Gastrocnemius medialis (tissue), 4 donors: ENCODE measurements at places on chromosomes 2 and 18. TPM values are rescaled to one million over a fixed set of nuclear protein-coding genes. Genes with fewer than 3 reads are reported as not detected.

DNA sequence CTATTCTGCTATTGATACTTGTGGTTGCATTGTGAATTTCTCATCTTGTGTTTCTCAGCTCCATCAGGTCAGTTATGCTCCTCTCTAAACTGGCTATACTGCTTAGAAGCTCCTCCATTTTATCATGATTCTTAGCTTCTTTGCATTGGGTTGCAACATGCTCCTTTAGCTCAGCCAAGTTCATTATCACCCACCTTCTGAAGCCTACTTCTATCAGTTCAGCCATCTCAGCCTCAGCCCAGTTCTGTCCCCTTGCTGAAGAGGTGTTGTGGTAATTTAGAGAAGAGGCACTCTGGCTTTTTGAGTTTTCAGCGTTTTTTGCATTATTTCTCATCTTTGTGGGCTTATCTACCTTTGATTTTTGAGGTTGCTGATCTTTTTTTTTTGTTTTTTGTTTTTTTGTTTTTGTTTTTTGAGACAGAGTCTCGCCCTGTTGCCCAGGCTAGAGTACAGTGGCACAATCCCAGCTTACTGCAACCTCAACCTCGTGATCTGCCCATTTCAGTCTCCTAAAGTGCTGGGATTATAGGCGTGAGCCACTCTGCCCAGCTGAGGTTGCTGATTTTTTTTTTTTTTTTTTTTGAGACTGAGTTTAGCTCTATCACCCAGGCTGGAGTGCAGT lies 36.0 kb downstream of the ANKRD12 start:
- H3K36me3 ChIP-seq = no peaks in the 10 kb centered on the region
- DNase-seq = no peak
- peaks cover 48% of the 10 kb centered on the region for H3K4me1 ChIP-seq

Gene LIPG
- 6.4 TPM for total RNA-seq

DNA sequence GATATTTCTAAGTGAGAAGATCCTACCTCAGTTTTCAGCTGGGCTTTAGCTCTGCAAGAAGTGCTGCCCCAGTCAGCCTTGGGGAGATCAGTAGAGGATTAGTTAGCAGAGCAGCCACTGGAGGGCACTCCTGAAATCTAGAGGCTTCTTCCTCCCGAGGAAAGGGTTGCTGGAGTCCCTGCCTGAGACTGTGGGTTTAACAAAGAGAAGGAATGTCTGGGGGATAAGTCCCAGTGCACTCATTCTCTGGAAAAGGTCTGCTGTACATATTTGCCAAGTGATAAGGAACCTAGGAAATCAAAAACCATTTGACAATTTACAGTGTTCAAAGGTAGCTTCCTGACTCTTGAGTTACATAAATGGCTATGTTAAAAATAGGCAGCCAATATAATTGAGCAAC lies 207.2 kb downstream of the SLC8A1 start:
- H3K27ac ChIP-seq = no peak overlapping the region
- H3K4me3 ChIP-seq = no peak overlapping the region
- DNase-seq = peak; percentile 22
- H3K36me3 ChIP-seq = no peaks in the 10 kb centered on the region
- H3K27me3 ChIP-seq = no peaks in the 10 kb centered on the region

DNA sequence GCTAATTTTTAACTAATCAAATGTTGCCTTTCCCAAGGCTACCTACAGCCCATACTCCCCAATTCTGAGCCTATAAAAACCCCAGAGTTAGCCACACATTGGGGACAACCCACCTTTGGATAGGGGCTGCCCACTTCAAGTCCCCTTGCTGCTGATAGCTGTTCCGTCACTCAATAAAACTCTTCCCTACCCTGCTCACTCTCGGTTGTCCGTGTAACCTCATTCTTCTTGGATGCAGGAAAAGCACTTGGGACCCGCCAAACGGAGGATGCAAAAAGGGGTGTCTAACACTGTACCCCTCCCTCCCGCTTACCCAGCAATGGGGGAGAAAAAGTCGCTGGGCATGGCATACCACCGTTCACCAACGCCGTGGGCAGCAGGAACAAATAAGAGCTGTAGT lies 12.2 kb downstream of the IWS1 start:
- peak overlapping the region; percentile 92 for H3K27ac ChIP-seq
- peaks cover 83% of the 10 kb centered on the region for H3K4me1 ChIP-seq
- H3K27me3 ChIP-seq = no peaks in the 10 kb centered on the region
- H3K36me3 ChIP-seq = no peaks in the 10 kb centered on the region
- peak overlapping the region; percentile 29 for H3K4me3 ChIP-seq

Gene PRPF40A
- total RNA-seq = 70.9 TPM

Gene SH3BP4
- 13.5 TPM for total RNA-seq

- H3K4me1 ChIP-seq = peaks cover 20% of the 10 kb centered on the region
- DNase-seq = no peak
- H3K27me3 ChIP-seq = no peaks in the 10 kb centered on the region
- peak overlapping the region; percentile 65 for H3K27ac ChIP-seq
- no peak overlapping the region for H3K4me3 ChIP-seq
- H3K36me3 ChIP-seq = no peaks in the 10 kb centered on the region
These were observed 13.4 kb downstream of the TNS1 start for GRCh38 chr2:217989221-217989948.

DNA sequence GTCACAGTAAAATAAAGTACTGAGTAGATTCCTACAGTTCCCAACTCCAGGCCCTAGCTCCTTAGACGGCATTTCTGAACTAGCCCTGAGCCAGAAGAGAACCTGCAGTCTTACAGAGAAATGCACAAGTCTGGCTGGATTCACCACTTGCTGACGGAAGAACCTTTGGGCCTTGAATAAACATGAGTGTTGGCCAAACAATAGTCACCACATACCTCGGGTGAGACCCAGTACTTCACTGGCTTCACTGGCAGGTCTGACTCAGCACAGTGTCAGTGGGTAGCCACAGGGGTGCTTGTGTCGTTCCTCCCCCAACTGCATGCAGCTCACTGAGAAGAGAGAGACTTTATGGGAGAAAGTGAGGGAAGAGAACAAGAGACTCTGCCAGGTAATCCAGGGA lies 88.9 kb downstream of the TMEM185B start:
- no peak overlapping the region for H3K4me3 ChIP-seq
- peaks cover 19% of the 10 kb centered on the region for H3K36me3 ChIP-seq
- H3K4me1 ChIP-seq = no peaks in the 10 kb centered on the region
- no peaks in the 10 kb centered on the region for H3K27me3 ChIP-seq
- H3K27ac ChIP-seq = no peak overlapping the region

- no peak overlapping the region for H3K4me3 ChIP-seq
- DNase-seq = no peak
- no peaks in the 10 kb centered on the region for H3K27me3 ChIP-seq
- H3K27ac ChIP-seq = no peak overlapping the region
These were observed 319.6 kb upstream of the REV1 start for GRCh38 chr2:99809259-99809900.

Gene POLR1A
- 27.8 TPM for total RNA-seq

- peaks cover 22% of the 10 kb centered on the region for H3K4me1 ChIP-seq
- no peak overlapping the region for H3K27ac ChIP-seq
- H3K36me3 ChIP-seq = no peaks in the 10 kb centered on the region
These were observed 142.4 kb downstream of the DDX1 start for GRCh38 chr2:15733867-15734673.

GRCh38 chr2:108575132-108575966 lies 41.1 kb downstream of the LIMS1 start:
- DNase-seq = no peak
- H3K27ac ChIP-seq = no peak overlapping the region
- H3K27me3 ChIP-seq = no peaks in the 10 kb centered on the region

Gene DOK6
- total RNA-seq = not detected

Gene ARHGEF4
- total RNA-seq = 1.0 TPM

Gene C2orf66
- not detected for total RNA-seq

DNA sequence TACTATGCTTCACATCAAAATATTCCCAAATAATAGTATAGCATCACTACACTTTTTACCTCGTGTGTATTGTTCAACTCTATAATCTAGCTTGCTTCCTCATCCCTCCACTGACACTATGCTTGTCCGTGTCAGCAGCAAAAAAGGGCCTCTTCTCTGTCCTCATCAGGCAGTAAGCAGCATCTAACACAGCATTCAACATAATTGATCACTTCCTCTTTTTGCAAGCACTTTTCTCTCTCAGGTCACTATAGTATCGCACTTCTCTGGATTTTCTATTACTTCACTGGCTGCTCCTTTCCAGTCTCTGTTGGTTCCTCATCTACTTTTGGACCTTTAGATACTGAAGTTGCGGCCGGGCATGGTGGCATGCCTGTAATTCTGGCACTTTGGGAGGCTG lies 64.9 kb upstream of the ZSWIM2 start:
- H3K36me3 ChIP-seq = no peaks in the 10 kb centered on the region
- no peak for DNase-seq
- H3K27me3 ChIP-seq = no peaks in the 10 kb centered on the region
- no peak overlapping the region for H3K4me3 ChIP-seq
- no peaks in the 10 kb centered on the region for H3K4me1 ChIP-seq

Gene CLIP4
- total RNA-seq = 212 TPM

Gene ZNF892
- 2.7 TPM for total RNA-seq

GRCh38 chr18:13450289-13451212 lies 232.0 kb downstream of the LDLRAD4 start:
- peak overlapping the region; percentile 33 for H3K27ac ChIP-seq
- DNase-seq = no peak
- H3K27me3 ChIP-seq = no peaks in the 10 kb centered on the region
- H3K4me1 ChIP-seq = peaks cover 26% of the 10 kb centered on the region
- H3K4me3 ChIP-seq = no peak overlapping the region
- no peaks in the 10 kb centered on the region for H3K36me3 ChIP-seq

GRCh38 chr2:24915175-24915574 lies 4.9 kb downstream of the ADCY3 start:
- no peak overlapping the region for H3K27ac ChIP-seq
- no peaks in the 10 kb centered on the region for H3K4me1 ChIP-seq
- no peak for DNase-seq
- H3K4me3 ChIP-seq = no peak overlapping the region
- no peaks in the 10 kb centered on the region for H3K36me3 ChIP-seq

DNA sequence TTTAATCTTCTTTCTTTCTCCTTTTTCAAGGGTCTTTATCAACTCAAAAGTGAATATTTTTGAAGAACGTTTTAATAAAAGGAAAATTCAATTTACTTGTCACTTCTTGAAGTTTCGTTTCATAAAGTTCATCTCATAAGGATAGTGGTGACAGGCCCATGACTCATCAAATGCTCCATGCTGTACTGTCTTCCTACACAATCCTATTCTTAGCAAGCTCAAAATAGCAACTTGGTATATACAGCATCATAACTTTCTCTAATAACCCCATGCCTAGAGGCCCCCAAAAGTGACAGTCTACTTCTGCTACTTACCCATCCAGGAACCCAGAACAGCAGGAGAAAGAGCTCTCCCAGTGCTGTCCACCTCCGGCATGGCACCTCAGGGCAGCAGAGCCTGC lies 7.7 kb downstream of the FBXO15 start:
- no peak overlapping the region for H3K4me3 ChIP-seq
- H3K27me3 ChIP-seq = no peaks in the 10 kb centered on the region
- no peaks in the 10 kb centered on the region for H3K4me1 ChIP-seq
- no peak for DNase-seq
- no peaks in the 10 kb centered on the region for H3K36me3 ChIP-seq
- H3K27ac ChIP-seq = no peak overlapping the region

Gene FSHR
- total RNA-seq = not detected

GRCh38 chr18:74498712-74499627 lies 2.8 kb downstream of the CNDP2 start:
- no peak for DNase-seq
- H3K27me3 ChIP-seq = no peaks in the 10 kb centered on the region
- peak overlapping the region; percentile 2 for H3K4me3 ChIP-seq
- H3K27ac ChIP-seq = peak overlapping the region; percentile 14
- no peaks in the 10 kb centered on the region for H3K36me3 ChIP-seq

- no peak overlapping the region for H3K27ac ChIP-seq
- peaks cover 65% of the 10 kb centered on the region for H3K36me3 ChIP-seq
- H3K4me1 ChIP-seq = peaks cover 4% of the 10 kb centered on the region
These were observed 17.0 kb downstream of the PDIA6 start for GRCh38 chr2:10795508-10796046.

Gene SPP2
- total RNA-seq = 0.60 TPM

Gene TSPYL6
- total RNA-seq = not detected

Gene KDSR
- total RNA-seq = 14.6 TPM

Gene CROCC2
- not detected for total RNA-seq

Gene ACMSD
- not detected for total RNA-seq

GRCh38 chr2:240501531-240501991 lies 56.2 kb downstream of the ANKMY1 start:
- no peaks in the 10 kb centered on the region for H3K27me3 ChIP-seq
- H3K4me1 ChIP-seq = no peaks in the 10 kb centered on the region
- H3K27ac ChIP-seq = no peak overlapping the region
- DNase-seq = peak; percentile 4
- no peak overlapping the region for H3K4me3 ChIP-seq

Gene STPG4
- total RNA-seq = 0.33 TPM

DNA sequence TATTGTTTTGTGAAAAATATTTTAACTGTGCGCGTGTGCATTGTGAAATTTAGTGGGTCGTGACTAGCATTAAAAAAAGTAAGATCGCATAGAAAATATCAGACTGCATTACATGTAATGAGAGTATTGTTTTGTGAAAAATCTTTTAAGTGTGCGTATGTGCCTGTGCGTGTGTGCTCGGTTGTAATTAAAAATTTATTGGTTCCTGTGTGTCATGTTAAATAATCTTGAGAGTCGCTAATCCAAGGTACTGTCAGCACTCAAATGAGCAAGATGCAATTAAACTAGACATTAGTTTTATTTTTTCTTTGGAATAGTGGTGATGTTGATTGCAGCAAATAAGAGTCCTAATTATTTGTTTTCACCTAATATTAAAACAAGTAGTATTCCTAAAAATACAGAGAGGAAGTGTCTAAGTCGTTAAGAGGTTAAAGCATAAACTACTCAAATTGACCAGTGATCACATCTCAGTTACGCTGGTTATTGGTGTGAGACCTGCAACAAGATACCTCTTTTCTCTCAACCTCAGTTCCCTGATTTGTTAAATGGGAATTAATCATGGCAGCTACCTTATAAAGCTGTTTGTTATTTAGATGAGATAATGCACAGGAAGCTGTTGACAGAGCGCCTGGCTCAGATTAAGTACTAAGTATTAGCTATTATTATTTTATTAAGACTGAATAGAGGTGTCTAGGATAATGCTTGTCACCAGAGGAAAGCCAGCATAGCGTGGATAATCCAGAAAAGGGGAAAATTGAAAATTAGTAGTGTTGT lies 1.9 kb downstream of the ZDBF2 start:
- H3K4me1 ChIP-seq = peaks cover 21% of the 10 kb centered on the region
- H3K36me3 ChIP-seq = no peaks in the 10 kb centered on the region
- peak overlapping the region; percentile 71 for H3K4me3 ChIP-seq
- H3K27ac ChIP-seq = no peak overlapping the region

- H3K36me3 ChIP-seq = no peaks in the 10 kb centered on the region
- H3K27me3 ChIP-seq = no peaks in the 10 kb centered on the region
- no peaks in the 10 kb centered on the region for H3K4me1 ChIP-seq
- no peak overlapping the region for H3K27ac ChIP-seq
These were observed 515.7 kb upstream of the HS6ST1 start for GRCh38 chr2:128834207-128834879.

DNA sequence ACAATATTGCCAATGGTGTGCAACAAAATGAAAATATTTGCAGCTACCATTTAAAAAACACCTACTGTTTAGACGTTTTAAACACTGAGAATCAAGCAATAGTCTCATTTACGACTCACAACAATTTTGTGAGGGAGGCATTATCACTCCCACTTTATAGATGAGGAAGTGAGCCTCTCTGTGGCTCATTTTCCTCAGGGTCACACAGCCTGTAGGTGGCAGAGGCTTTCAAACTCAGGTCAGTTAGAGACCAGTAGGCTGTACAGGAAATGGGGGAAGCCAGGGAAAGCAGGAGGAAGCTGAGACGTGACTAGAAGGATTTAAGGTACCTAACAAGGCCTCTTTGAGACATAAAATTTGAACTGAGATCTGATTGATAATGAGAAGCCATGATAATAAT lies 95.0 kb upstream of the ZNF521 start:
- no peak overlapping the region for H3K4me3 ChIP-seq
- no peak for DNase-seq
- no peaks in the 10 kb centered on the region for H3K27me3 ChIP-seq
- no peak overlapping the region for H3K27ac ChIP-seq
- H3K4me1 ChIP-seq = no peaks in the 10 kb centered on the region
